ENCODE measurements at places on chromosomes 2 and 18.

DNA sequence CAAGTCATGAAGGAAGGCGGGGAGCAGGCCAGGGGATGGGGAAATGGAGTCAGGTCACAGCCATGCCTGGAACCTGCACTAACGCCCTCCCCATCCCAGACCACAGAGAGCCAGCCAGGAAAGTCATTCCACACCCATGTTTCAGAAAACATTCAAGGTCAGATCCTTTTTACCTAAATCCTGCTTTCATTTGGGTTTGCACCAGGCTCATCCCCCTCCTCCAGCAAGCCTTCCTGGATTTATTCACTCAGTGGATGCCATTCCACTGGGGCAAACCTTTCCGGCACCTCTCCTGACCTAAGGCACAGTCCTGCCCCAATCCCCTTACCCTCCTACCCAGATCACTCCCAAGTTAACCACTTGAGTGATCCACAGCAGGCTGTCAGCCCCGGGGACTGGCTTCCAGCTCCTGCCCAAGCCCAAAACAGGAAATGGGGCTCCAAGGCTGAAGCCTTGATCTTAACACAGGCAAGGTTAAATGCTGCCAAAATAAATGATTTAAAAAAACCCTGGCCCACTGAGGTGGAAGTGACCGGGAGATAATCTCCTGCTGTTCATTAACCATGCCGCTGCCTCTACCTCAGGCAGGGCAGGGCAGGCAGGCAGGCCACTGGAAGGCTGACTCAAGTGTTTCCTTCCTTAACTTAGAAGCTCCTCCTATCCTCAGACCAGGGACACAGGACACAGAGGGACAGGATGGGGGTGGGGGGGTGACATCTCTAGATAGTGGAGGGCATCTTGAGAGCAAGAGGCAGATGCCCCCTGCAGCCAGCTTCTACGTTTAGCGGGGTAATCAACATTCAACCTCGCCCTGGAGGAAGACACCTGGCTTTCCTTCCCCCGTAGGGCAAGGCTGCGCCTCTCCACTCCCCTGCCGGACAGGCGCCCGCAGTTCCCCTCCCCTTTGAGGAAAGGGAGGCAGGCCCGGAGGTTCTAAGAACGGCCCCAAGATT lies 1.4 kb downstream of the RAB11FIP5 start:
- DNase-seq = no peak

DNA sequence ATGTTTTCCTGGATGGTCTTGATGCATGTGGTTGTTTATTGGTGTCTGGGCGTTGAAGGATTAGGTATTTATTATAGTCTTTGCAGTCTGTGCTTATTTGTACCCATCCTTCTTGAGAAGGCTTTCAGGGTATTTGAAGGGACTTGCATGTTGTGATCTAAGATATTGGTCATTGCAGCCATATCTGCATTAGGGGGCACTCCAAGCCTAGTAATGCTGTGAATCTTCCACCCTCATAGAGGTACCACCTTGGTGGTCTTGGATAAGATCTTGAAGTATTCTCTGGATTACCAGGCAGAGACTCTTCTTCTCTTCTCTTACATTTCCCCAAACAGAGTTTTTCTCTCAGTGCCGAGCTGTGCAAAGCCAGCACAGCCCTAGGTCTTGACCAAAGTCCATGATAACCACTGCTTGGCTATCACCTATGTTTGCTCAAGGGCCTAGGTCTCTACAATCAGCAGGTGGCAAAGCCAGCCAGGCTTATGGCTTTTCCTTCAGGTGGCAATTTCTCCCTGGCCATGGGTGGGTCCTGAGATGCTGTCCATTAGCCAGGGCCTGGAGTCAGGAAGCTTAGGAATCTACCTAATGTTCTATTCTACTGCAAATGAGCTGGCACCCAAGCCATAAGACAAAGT lies 15.4 kb upstream of the PPP1R1C start:
- DNase-seq = no peak

DNA sequence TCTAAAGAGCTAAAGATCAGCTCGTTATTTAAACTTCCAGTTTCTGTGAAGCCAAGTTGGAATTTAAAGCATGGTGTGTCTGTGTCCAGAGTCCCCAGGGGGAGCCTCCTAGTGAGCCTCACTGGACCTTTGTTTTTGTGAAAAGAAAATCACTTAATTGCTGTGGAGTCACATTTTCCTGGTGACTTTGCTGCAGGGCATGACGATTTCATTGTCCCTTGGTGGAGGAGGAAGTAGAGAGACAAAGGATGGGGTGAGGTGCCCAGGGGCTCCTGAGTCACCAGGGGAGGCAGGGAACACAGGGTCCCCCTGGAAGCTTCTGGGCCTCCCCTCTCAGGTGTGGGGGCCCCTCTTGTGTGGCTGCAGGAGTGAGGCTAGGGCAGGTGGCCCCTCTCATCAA lies 19.7 kb downstream of the ATP6V1C2 start:
- DNase-seq = no peak

- no peak for DNase-seq
Observed at GRCh38 chr2:37569986-37570679, 101.3 kb downstream of the CDC42EP3 start.

DNA sequence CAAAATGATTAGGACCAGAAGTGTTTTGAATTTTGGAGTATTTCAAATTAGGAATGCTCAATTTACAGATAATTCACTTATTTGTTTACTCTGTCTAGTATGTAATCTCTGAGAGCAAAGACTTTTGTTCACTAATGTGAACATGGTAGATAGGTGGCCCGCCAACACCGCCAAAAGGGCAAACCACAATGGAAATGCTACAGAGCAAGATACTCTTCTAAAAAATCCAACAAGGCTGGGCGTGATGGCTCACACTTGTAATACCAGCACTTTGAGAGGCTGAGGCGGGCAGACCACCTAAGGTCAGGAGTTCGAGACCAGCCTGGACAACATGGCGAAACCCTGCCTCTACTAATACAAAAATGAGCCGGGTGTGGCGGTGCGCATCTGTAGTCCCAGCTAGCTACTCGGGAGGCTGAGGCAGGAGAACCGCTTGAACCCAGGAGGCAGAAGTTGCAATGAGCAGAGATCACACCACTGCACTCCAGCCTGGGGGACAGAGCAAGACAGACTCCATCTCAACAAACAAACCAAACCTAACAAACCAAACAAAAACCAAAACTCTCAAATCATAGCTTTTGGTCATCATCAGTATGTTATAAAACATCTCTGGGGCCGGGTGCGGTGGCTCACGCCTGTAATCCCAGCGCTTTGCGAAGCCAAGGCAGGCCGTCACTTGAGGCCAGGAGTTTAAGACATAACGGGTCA lies 2.4 kb downstream of the CCT4 start:
- no peak for DNase-seq

GRCh38 chr2:35463805-35464596 lies 891.6 kb upstream of the CRIM1 start:
- DNase-seq = no peak

DNA sequence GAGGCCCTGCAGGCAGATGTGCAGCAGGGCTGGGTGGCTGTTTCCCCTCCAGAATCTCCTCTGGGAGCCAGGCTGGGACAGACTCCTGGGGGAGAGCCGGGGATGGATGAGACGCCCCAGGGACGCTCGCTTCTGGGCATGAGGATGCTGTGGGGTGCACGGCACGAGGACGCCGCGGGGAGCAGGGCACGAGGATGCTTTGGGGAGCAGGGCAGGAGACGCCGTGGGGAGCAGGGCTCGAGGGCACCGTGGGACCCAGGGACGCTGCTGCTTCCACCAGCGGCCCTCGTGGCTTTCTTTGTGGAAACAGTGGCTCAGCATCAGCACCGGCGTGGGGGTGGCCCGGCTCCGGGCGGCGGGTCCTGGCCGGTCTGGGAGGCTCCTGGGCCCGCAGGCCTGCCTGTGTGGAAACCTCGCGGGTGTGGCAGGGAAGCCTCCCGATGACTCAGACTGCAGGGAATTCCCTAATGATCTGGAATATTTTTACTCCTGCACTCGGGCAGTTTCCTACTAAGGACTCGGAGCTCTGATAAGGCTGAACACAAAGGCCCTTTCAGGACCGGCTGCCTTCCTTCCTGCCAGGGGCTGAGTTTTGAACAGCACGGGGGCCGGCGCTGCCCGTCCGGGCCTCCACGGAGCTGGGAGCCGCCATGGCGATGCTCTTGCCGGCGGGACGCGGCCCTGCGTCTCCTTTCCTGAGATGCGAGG lies 62.6 kb downstream of the NFATC1 start:
- DNase-seq = no peak

DNA sequence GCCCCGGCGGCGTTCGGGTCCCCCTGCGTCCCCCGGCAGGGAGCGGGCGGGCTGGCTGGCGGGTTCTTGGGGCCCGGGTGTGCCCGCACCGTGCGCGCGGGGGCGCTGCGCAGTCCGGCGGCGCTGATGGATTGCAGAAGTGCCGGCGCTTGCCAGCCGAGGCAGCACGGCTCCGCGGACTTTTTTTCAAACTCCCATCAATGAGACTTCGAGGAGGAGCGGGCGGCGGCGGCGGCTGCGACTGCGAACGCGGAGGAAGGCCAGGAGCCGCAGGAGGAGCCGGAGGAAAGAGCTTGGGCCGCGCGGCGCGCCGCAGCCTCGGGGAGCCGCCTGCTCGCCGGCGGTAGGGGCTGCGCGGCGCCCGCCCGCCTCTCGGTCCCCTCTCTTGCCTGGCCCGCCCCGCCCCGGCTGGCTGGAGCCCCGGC lies at the start of gene GLI2:
GLI2 (plus strand) TSS at position 123 of the 425 bp plus-strand sequence. CDS start 61,453 bp downstream, outside the sequence.
- DNase-seq = no peak

DNA sequence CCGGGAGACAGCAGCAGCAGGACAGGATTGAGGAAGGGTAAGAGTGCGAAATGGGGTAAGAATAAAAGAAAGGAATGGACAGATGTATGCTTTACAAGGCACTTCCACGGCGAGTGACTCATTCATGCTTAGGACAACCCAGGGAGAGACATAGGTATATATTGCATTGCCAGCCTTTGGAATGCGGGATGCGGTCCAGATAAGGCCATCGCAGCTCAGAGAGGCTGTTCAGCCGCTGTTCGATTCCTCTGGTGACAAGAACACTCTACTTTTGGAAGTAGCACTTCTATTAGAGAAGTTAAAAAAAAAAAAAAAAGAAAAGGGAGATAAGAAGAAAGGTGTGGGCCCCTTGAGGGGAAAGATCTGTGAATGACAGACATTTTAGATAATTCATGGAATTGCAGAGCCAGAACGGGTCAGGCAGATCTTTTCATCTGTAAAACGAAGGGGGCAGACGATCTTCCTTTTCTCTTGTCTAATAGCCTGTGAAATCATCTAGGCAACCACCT lies 819 bp upstream of the NCOA1 start:
- DNase-seq = no peak

- no peak for DNase-seq
Observed at GRCh38 chr2:209460151-209460761, 36.4 kb downstream of the MAP2 start.

All from NCI-H1092 (cell line).